Activated naive CD8-positive, alpha-beta T cell treated with anti-CD3 and anti-CD28 coated beads, Interleukin-2, amount 50 U/mL, for 24 hours (primary cell): ENCODE measurements at places on chromosomes 5 and 9.

DNA sequence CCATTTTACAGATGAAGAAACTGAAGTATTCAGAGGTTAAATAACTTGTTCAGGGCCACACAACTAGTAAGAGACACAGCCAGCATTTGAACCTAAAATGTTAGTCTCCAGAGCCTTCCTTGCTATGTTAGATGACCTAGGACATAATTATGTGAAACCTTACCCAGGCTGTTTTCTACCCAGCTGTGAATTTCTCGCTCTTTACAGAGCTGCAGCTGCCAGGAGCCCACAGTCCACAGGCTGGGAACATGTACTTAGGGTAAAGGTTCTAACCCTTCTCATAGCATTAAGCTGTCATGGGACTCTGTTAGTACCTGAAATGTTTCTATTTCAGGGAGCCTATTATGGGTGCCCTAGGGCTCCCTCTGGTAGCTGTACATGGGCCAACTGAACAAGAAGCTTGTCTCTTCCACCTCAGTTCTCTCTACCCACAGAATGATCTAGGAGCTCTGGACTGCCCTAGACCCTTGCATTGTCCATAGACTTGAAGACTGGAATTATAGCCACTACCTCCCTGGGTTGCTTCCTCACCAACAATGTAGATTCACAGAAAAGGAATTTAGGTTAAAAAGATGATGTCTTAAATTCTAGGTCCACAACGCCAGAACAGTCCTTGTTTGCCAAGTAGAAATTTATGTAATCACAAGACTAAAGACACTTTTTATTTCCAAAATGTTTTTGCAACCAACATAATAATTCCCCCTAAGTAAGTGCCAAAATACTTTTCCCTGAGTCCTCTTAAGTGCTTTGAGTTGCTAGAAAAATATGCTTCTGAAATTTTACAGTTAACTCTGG, 262.9 kb downstream of the PIK3R1 start:
- no peak for DNase-seq

DNA sequence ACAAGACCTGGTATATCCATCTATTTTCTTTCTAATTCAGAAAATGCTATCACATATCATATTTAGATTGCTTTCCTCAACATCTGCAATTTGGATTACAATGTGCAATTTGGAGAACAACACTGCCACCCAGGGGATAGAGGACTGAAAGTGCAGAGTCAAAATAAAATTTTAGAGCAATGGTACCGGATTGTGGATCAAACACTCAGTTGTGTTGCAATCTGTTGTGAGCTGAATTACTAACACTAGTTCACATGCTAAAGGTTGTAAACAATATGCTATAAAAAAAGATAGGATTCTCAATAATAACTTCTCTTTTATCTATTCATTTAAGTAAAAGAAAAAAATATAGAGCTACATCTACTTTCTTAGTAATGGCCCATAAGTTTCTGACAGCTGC, 11.9 kb upstream of the SRFBP1 start:
- DNase-seq: no peak

DNA sequence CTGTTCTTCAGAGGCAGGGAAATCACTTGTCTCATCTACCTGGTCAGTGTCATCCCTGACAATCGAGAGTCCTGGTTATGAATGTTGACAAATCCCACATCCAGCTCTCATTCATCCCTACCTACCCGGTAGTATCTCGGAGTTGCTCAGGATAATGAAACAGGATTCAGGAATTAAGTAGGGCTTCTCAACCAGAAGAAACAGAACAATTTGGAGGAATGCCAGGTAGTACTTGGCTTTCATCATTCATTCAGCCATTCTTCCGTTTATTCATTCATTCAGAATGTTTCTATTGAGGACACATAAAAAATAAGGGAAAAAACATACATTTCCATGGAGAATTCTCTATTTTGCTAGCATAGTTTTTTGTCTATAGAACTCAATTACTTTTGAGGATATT, 195.0 kb downstream of the ARHGEF28 start:
- no peak for DNase-seq

GRCh38 chr9:98289614-98290201, 34.3 kb upstream of the TBC1D2 start:
- DNase-seq: no peak

- DNase-seq: no peak
These were observed 13.5 kb upstream of the B4GALT1 start for GRCh38 chr9:33180526-33181184.

DNA sequence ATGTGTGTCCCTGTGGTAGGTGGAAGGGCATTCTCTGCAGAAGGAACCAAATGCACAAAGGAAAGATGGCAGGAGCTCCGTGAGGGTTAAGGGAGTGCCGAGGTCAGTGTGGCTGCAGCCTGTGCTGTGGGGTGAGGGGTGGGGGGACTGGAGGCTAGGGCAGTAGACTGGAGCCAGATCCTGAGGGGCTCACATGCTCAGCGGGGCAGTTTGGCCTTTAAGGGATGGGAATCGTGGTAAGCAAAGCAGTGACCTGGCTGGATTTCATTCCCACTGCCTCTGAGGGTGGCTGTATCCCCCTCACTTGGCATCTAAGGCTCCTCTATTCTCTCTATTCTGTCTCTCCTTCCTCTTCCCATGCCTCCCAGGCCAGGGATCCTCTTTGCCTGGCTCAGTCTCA, 15.6 kb downstream of the PITX1 start:
- no peak for DNase-seq

- DNase-seq: no peak
These were observed 22.5 kb downstream of the CCDC152 start for GRCh38 chr5:42779083-42779482.

GRCh38 chr9:69173497-69173890, 583 bp upstream of the TJP2 start:
- DNase-seq: no peak

- no peak for DNase-seq
These were observed 213.9 kb downstream of the PBX3 start for GRCh38 chr9:125961072-125961471.

DNA sequence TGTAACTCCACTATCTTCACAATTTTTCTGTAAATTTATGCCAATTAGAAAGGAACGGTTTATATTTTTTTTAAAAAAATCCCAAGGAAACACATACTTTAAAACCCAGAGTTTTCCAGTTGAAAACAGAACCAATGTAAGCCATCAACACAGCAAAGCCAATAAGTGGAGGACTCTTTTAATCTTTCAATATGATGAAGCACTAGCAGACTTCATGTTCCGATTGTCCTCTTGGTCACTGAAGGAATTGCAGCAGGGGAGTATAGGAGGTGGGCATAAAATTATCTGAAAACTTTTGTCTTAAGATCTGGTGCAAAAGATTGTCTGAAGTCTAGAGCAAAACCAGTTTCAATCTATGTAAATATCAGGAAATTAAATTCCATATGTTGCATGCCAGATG, 102.1 kb upstream of the PAPPA start:
- DNase-seq: no peak

GRCh38 chr5:63650581-63650980, 311.7 kb downstream of the HTR1A start:
- no peak for DNase-seq

GRCh38 chr5:173327084-173327947, 898 bp downstream of the STC2 start:
- no peak for DNase-seq

DNA sequence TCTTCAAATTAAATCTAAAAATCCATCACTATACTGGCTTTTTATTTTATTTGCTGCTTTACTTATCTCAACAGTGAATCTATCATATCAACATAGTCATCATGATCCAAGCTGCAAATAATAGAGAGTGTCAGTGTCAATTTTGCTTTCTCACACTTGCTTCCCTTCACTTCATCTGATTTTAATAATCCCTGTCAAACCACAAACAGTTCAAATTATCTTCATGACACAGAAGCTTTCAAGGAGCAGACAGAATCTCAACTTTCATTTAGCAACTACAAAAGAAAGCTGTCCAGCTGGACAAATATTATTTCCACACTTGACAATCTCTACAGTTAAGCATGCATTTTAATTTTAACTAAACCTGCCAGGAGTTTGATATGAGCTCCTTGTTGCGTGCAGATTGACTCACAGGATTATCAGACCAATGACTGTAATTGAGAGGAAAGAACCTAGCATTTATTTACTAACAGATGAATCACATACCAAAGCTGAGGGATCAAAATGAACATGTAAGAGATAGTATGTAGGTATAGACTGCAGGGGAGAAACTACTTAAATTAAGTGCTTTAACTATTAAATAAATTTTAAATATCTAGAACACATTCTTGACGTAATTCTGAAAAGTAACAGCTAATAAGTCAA, 56.0 kb downstream of the KIAA0825 start:
- DNase-seq: no peak

DNA sequence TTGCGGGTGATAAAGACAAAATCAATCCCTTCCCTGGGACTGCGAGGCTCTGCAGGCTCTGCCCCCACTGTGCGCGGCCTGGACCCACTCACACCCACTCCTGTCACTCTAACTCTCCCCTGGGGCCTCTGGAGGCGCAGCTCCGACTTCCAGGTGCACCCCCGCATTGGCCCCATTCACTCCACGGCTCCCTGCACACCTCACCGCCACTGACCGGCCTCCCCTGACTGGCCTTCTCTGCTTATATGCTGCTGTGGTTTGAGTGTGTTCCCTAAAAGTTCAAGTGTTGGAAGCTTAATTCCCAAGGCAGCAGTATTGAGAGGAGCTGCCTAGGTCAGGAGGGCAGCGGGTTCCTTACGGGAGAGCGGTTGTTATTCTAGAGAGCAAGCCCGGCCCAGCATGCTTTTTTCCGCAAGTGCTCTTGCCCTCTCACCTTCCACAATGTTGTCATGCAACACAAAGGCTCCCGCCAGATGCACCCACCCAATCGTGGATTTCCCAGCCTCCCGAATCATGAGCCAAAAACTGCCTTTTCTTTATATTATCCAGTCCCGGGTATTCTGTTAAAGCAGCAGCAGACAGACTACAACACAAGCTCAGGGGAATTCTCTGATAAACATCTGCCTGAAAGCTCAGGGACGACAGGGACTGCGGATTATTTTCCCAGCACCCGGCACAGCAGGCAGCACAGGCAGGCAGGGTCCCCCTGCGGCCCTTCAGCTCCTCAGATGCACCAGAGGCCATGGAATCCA, 73.5 kb upstream of the LRRTM2 start:
- DNase-seq: no peak

- DNase-seq: no peak
These were observed 339.9 kb downstream of the ASTN2 start for GRCh38 chr9:117074784-117075520.

GRCh38 chr9:22813529-22813928, 366.9 kb downstream of the DMRTA1 start:
- DNase-seq: no peak

GRCh38 chr9:135123773-135124134, 36.3 kb downstream of the OLFM1 start:
- no peak for DNase-seq

- DNase-seq: no peak
These were observed 217.5 kb downstream of the MAN2A1 start for GRCh38 chr5:109907189-109907588.

DNA sequence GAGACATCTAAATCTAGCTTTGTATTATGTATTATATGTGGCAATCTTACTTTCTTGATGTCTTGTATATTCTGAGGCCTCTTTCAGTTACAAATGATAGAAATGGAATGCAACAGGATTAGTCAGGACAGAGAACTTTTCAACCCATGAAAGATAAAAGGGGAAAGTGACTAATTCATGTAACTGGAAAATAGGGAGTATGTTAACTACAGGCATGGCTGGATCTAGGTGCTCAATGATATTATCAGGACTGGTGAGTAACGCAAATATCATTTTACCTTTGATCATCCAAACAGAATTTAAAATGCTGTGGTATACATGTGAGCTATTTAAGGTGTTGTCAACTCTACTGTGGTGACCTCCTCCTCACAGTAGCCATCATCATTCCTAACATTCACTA, 215.7 kb upstream of the GLRA1 start:
- DNase-seq: no peak

DNA sequence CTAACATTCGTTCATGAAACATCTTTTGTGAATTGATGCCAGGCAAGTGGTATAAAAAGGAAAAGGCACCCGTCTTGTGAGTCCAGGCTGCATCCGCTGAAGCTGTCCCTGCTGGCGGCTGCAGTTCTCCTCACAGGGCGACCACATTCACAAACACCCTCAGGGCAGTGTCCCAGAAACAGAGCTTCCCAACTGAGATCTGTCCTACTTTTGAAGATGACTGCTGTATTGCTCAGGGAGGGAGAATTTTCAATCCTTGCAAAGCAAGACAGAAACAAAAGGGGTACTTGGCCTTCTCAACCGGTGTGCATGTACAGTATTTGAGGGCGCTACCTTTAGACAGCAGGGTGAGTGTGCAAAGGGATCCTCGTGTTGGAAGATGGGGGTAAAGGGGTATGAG, 316.1 kb downstream of the GADD45G start:
- no peak for DNase-seq
